ENCODE measurements at places on chromosomes 4 and X. TPM values are rescaled to one million over a fixed set of nuclear protein-coding genes. Genes with fewer than 3 reads are reported as not detected.

GRCh38 chrX:63922221-63922620, 137.2 kb upstream of the ARHGEF9 start:
- DNase-seq = peak; percentile 38

The DACH2 gene
- not detected for total RNA-seq

DNA sequence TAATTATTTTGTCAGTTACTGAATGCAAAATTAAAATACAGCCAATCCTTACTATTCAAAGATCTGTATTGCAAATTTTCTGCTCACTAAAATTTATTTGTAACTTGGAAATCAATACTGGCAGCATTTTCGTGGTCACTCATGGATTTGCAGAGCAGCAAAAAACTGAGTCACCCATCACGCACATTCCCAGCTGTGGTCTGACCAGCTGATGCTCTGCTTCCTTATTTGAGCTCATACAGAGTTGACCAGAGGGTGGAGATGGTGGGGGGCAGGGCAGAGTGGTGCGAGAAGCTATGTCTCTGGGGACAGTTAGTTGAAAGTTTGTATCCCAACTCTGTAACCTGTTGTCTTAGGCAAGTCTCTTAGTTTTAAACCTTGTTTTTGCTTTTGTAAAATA, 214.8 kb downstream of the SPCS3 start:
- peak; percentile 11 for DNase-seq

The DTHD1 gene
- total RNA-seq = not detected

DNA sequence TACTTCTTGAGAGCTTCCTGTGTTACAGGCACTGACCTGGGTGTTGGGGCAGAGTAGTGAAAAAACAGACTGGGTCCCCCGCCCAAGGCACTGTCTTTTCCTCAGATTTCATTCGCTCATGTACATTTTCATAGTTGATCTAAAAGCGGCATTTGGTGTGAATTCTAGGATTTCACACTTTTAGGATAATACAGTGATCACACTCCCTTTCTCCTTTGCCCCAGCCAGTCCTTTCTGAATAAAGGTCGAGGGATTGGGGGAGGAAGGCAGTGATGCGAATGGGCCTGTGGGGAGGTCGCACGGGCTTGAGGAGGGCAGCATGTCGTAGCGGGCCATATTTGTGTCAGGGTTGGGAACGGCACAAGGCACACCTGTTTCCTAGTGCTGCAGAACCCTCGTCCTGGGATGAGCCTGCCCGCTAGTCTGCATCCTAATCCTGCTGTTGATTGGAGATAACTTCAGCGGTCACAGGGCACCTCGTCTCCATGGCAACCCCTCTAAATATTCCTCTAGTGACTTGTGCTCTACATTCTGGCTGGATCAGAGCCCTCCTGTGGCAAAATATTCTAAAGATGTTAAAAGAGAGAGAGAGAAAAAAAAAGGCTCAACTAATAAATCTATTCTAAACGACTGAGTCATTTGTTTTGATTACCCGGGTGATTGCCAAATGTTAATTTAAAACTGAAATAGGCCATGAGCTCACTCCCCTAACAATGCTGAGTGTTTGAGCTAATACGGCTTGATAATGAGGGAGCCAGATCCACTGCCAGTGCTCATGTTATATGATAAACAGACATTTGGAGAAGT, 21.8 kb downstream of the FHL1 start:
- DNase-seq = peak; percentile 56

DNA sequence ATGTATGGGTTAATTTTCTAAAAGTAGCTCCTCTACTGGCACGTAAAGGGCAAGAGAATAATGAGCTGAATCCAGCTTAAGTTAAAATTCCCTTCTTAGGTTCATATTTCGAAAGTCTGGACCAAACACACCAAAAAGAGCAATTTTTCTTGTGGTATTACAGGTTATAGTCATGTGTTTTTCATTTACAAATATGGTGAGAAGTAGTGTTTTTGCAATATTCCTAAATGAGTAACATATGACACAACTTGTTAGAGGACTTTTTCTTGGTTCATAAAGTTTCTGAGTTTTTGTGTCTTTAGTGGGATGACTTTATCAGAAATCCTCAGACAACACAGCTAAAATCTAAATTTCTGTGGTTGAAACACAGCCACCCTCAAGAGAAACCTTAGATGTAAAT, 172.1 kb downstream of the AFF2 start:
- no peak for DNase-seq

GRCh38 chr4:131302108-131302507, 1847.0 kb upstream of the PCDH10 start:
- DNase-seq = no peak

DNA sequence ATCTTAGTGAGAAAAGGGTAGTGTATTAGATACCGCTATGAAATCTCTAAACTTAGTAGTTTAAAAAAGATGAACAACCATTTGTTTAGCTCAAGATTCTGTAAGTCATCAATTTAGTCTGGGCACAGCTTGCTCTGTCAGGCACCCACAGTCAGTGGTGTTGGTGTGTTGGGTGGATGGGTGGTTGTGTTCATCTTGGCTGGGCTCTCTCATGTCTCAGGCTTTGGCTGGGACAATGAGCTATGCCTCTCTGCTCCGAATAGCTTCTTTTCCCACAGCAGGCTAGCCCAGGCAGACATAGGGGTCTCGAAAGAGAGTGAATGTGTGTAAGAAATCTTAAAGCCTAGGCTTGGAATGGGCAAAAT, 127.0 kb upstream of the GATB start:
- DNase-seq = no peak

DNA sequence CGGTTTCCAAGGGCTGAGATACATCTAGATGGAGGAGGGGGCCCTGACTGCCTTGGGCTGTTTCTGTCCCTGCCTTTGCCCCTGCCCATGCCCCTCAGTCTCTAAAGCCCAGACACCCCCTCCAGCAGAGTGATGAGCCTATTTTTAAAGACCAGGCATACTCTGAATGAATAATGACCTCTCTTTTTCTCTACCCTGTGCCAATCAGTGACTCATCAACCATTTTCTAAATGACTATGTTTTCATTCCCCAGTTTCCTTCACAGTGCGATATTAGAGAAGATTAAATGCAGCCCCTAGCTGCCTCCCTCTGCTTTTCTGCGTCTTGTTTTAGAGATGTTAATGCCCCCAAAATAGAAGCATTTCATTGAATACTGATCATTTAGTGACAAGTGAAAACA, 15.5 kb upstream of the NHS start:
- DNase-seq = peak; percentile 42

DNA sequence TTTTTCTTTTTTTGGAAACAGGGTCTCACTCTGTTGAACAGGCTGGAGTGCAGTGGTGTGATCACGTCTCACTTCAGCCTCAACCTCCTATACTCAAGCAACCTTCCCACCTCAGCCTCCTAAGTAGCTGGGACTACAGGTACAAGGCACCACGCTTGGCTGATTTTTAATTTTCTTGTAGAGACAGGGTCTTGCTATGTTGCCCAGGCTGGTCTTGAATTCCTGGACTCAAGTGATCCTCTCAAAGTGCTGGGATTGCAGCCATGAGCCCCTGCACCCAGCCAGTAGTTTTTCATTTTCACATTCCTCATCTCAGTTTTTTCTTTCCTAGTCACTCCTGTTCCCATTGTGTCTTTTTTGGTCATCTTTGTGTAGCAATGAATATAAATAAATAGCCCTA, 11.1 kb downstream of the USO1 start:
- DNase-seq = no peak

The MGAT4D gene
- not detected for total RNA-seq

The PNMA6A gene
- total RNA-seq = not detected

The THAP9 gene
- 3.6 TPM for total RNA-seq

DNA sequence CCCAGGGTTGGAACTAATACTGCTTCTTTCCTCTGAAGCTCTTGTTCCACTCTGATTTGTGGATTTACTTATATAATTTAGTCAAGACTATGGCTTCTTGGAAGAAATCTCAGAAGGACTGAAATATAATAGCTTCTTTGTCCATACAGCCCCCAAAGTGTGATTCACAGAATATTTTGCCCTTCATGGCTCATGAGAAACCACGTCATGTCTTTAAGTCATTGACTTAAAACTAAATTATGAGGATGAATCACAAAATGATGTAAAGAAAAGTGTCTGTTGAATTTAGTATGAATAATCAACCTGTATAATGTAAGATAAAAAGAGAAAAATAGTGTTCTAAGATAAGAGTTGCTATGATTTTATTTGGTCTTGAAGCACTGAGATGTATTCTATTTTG, 43.3 kb upstream of the AGA start:
- DNase-seq = no peak

The RNF175 gene
- 0.66 TPM for total RNA-seq

GRCh38 chr4:42489095-42489494, 91.8 kb downstream of the SHISA3 start:
- DNase-seq = no peak

GRCh38 chrX:133297284-133297683, 79.1 kb upstream of the TFDP3 start:
- DNase-seq = peak; percentile 51

The CDKL2 gene
- total RNA-seq = 0.42 TPM

The CTAG2 gene
- total RNA-seq = not detected

DNA sequence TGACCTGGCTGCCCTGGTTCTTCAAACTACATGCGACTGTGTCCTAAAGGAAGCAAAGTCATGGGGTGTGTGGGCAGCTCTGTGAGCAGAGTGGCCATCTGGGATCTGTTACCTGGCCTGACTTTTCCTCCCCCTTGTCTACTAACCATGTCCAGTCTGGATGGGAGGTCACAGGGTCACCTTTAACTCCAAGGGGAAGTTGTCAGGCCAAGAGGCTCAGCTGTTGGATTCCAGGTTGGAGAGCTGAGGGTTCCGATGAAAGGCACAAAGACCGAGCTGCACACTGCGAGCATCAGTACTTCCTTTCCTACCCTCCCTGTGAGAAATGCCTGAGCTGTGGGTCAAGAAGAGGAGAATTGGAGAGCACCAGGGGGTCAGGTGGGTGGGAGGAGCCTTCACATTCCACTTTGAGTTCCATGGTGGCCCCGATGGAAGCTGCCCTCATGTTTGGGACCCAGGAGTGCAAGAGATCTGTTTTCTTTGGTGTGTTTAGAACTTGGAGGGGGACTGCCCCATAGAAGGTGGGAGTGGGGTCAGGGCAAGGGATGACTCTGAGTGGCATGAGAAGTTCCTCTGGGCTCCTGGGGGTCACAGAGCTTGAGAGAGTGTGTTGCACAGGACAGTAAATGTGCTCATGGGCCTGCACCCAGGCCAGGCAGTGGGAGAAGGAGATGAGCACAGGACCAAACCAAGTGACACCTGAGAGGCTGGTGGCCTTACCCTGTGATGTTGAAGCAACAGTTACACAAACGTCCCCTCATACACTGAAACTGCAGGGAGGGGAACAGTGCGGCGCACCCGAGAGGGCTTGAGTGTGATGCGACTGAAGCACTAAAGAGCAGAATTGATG, 36.2 kb downstream of the RGS12 start:
- no peak for DNase-seq

DNA sequence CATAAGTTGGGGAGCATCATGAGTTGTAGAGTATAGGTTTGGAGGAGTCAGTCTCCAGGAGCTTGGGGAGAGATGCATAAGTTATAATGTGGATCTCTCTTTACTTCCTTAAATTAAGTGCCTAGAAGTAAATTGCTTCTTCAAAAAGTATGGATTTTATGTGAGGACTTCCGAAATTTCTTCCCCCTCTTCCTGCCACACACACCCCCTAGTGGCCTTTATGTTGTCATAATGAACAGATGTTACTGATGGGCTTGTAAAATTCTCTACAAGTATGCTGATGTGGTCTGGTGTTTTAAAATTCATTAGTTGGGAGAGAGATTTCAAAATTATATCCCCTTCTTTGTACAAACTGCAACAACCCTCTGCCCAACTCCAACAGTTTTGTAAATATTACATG, 2.3 kb upstream of the METTL14 start:
- DNase-seq = peak; percentile 39

GRCh38 chr4:113682730-113683537, 78.6 kb downstream of the CAMK2D start:
- DNase-seq = no peak

- no peak for DNase-seq
Observed at GRCh38 chr4:52079659-52080058, 28.6 kb downstream of the SPATA18 start.

DNA sequence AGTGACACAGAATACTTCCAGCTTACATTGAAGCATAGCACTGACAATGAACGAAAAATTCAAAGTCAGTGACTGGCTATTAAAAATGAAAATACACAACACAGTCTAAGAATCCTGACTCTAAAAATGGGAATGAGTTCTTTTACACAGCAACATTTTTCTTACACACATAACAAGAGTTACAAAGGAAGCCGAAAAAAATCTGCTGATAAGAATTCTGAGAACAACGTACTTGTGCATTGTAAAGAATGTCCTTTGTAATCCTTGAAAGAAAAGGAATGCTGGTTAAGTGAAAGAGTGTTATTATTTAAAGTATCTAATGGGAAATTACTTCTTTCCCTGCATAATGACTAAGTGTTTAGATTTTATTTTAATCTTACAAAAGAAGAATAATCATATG, 199.4 kb downstream of the PRDM5 start:
- no peak for DNase-seq

DNA sequence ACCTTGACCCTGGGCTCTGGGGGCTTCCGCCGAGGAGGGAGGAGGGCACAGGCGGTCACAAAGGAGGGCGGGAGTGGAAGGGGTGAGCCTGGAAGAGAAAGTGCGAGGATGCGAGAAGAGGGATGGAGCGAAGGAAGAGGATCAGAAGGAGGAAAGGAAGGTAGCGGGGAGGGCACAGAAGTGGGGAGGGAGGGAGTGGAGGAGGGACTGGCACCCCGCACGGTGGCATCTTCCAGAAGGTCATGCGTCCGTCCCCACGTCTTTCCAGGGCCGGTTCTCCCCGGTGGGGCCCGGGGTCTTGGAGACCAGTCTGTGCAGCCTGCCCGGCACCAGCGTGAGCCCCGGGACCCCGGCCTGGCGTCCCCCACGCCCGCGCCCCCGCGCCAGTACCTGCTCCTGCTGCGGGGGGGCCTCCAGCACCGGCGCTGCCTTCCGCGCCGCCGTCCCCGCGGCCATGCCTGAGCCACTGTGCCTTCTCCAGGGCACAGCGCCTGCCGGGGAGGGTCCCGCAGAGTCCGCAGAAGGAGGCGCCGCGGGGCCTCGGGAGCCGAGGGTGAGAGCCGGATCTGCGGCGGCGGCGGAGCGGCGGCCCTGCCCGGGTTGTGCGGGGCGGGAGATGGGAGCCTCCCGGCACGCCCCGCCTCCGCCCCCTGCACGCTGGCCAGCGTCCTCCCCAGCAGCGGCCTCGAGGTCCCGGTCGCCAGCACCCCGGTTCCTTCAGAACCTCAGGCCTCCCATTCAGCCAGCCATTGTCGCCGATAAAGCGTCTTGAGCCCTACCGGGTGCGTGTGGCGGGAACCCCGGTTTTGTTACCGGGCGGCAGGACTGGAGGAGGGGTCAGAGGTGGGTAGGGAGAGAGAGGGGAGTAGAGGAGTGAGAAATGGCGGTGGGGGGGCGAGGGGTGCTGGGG, at the start of gene RNF175:
TSS of gene RNF175 (minus strand) at position 618 of the 910 bp plus-strand sequence. CDS start at position 456, 162 bp downstream.
- no peak for DNase-seq

- no peak for DNase-seq
Observed at GRCh38 chr4:123105026-123105420, 182.6 kb upstream of the NUDT6 start.

- no peak for DNase-seq
Observed at GRCh38 chrX:86066998-86067397, 19.6 kb upstream of the CHM start.
